CD4-positive, alpha-beta T cell treated with Interleukin-10 for 1 hour (primary cell): ENCODE measurements at places on chromosomes 3 and 15.

GRCh38 chr3:57948781-57949242 is 59.4 kb upstream of the FLNB start:
- no peak for DNase-seq

DNA sequence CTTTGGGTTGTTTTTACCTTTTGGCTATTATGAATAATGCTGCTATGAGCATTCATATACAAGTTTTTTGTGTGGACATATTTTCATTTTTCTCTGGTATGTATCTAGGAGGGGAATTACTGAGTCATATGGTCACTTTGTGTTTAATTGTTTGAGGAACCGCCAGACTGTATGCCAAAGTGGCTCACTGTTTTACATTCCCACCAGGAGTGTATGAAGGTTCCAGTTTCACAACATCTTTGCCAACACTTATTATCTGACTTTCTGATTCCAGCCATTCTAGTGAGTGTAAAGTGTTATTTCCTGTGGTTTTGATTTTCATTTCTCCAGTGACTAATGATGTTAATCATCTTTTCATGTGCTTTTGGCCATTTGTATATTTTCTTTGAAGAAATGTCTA is 51.8 kb downstream of the CMTM7 start:
- DNase-seq, result no peak

- DNase-seq, result no peak
Observed at GRCh38 chr3:184523825-184524615, 37.6 kb upstream of the EPHB3 start.

DNA sequence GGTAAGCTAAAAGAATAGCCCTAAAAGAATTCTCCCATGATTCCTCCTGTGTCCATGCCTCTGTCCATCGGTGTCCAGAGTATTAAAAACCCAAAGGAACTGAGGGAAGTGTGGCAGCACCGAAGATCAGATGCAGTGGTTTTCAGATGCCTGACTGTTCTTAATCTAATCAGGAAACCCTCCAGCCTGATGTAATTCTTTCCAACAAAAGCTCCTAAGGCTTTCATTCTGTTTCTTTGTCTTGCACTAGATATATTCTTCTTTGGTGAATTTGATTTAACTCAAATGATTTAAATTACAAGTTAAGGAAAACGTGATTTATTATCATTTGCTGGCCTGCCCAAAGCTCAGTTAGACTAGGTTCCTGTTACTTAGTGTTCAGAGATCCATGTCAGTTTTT is 71.2 kb downstream of the ARHGAP31 start:
- DNase-seq, result no peak

DNA sequence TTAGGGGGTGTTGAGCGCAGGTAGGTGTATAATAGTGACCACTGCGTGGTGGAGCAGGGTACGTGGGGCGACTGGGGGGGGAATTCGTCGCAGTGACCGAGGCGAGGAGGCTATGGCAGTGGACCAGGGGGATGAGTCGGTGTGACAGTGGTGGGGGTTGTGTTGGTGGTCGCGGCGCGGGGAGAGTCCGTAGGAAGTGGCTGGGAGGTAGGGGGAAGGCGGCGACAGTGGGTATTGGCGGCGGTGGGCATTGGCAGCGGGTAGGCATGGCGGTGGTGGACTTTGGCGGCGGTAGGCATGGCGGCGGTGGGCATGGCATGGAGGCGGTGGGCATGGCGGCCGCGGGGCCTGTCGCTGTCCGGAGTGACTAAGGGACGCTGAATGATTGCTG is 739 bp downstream of the SNRPN start:
- peak; percentile 22 for DNase-seq

- DNase-seq, result no peak
Observed at GRCh38 chr3:82002986-82003642, 241.7 kb upstream of the GBE1 start.

- no peak for DNase-seq
Observed at GRCh38 chr3:194061421-194062030, 74.4 kb upstream of the HES1 start.

DNA sequence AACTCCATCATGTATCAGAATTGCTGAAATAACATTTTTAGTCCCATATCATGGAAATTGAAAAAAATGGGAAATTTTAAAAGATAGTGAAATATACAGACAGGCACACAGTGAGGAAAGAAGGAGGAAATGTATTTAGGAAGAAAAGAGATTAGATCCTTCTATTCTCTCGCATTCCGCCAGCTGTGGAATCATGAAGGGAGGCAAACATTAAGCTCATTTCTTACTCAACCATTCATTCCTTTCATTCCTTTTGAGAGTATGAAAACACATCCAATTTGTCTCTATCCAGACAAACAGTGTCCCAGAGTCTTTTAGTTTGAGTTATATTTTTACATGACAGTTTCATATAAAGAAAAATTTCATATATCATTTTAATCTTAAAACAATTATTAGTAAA is 52.5 kb upstream of the KCNMB2 start:
- DNase-seq, result no peak

GRCh38 chr15:37133602-37134001 is 33.3 kb upstream of the MEIS2 start:
- DNase-seq, result no peak

DNA sequence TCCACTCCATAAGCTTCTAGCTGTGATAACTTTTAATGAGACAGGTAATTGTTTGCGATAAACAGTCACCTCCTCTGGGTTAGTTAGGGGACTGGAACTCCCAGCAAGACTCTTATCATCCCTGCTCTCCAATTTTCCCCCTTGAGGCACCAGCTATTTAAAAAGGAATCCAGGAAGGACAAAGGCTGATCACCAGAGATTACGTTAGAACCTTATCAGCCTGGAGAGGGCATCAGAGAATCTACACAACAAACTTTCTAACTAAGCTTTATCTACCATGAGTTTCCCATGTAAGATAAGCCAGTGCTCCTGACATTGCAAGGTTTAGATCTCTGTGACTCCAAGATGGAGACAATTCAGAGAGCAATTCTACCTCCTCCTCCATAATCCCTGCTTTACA is 31.3 kb downstream of the GPR176 start:
- DNase-seq, result no peak

GRCh38 chr3:50502584-50503423 is 630 bp downstream of the CACNA2D2 start:
- no peak for DNase-seq

GRCh38 chr15:100602823-100603393 is 519 bp downstream of the ASB7 start:
- DNase-seq, result peak; percentile 62

GRCh38 chr3:193317682-193318300 is 60.8 kb downstream of the ATP13A5 start:
- no peak for DNase-seq
